Activated CD4-positive, alpha-beta T cell treated with anti-CD3 and anti-CD28 coated beads, Interleukin-2, amount 50 U/mL, for 24 hours (primary cell): ENCODE measurements at places on chromosomes 12 and 14.
A peak's percentile ranks its signal among the peaks of the same experiment; 100 is the strongest.

DNA sequence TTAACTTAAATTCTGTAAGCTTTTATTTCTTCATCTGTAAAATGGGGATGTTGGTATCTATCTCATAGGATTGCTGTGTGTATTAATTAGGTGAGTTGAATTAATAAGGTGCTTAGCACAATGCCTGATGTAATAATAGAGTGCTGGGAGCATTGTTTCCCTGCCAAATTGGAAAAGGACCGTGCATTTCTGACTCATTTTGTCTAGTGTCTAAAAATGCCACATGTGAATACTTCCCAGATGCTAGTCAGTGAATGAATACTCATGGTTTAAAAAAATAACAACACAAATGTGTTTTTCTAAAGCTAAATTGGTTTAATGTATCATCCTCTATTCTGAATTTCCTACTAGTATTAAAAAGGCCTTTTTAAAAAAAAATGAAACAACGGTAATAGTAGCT is 45.4 kb upstream of the NEDD1 start:
- DNase-seq = no peak

- no peak for DNase-seq
Observed at GRCh38 chr12:102971227-102971626, 13.8 kb downstream of the ASCL1 start.

DNA sequence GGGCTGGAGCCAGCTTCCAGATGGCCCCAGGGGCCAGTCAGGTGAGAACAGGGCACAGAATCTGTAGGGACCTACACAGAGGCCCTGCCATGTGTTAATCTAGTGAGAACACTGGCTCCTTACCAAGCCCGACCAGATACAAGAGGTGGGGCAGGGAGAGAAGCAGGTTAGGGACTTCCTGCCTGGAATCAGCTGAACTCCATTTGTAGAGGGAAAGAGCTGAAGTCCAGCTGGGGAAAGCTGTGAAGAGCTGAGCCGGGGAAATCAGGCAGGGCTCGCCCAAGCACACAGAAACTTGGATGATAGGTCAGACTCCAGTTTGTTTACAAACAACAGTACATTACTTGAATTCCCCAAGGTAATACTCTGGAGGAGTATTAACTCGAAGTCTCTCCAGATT is 46.7 kb downstream of the PTGER2 start:
- no peak for DNase-seq

DNA sequence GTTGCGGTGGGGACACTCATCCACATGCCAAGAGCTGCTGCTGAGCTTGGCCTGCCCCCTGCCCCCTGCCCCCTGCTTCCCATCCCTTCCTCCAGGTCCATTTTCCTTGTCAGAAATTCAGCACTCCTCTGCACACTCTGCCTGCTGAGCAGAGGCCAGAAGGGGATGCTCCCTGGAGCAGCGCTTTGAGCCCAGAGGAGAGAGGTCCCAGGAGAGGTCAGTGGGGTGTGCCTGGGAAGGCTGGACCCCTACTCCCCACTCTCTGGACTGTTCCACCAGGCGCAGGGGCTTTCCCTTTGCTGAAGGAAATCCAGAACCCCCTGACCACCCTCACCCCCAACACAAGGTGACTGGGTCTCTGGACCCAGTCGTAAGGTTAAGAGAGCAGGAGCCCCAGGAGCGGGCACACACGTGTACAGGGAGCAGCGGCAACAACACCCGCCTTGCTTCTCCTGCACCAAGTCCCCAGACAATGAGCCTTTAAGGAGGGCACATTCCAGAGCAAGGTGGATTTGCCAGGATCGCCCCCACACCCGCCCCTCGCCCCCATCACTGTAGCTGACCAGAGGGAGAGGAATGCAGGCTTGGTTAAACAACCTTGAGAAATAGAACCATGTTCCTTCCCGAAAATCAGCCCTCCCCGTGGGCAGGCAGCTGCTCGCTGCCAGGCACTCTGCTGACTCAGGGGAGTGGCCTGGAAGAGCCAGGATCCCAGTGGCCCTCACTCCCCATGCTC is 30.7 kb downstream of the ISCA2 start:
- no peak for DNase-seq

- peak; percentile 86 for DNase-seq
Observed at GRCh38 chr12:109844983-109845823, 12.0 kb upstream of the TRPV4 start.

DNA sequence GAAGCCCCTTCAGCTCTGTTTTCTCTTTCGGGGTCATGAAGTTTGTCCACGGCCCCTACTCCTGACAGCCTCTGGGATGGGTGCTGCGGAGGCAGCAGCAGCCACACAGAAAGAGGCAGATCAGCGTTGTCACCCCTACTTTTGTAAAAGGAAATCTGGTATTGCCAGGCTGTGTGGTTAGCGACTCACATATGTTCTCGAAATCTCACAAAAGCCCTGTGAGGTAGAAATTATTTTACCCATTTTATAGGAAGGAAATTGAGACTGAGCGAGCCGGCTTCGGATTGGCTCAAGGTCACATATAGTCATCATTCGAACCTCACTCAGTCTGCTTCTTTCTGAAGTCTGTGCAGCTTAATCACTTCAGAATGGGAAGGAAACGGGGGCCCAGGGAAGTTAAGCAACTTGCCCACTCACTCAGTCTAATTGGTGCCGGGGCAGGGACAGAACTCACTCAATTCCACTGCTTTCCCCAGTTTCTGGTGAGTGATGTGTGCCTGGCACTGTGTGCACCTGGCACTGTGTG is 1.1 kb upstream of the CKAP4 start:
- DNase-seq = no peak

GRCh38 chr14:35632676-35633075 is 98.7 kb downstream of the INSM2 start:
- DNase-seq = no peak

DNA sequence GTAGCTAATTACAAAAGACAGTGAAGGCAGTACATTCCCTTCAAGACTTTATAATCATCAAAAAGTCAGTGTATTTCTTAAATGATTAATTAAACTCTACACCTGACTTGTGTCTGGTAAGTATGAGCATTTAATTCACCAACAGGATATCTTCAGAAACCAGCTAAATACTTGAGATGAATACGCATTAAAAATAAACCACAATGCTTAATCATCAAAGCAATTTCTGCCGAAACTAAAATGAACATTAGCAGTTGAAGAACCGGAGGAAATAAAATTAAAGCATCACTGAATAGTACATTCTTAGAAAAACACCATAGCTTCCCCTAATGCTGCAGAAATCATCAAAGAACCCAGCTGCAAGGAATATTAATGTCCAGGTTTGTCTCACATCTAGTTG is 32.7 kb downstream of the SLC25A21 start:
- DNase-seq = no peak

DNA sequence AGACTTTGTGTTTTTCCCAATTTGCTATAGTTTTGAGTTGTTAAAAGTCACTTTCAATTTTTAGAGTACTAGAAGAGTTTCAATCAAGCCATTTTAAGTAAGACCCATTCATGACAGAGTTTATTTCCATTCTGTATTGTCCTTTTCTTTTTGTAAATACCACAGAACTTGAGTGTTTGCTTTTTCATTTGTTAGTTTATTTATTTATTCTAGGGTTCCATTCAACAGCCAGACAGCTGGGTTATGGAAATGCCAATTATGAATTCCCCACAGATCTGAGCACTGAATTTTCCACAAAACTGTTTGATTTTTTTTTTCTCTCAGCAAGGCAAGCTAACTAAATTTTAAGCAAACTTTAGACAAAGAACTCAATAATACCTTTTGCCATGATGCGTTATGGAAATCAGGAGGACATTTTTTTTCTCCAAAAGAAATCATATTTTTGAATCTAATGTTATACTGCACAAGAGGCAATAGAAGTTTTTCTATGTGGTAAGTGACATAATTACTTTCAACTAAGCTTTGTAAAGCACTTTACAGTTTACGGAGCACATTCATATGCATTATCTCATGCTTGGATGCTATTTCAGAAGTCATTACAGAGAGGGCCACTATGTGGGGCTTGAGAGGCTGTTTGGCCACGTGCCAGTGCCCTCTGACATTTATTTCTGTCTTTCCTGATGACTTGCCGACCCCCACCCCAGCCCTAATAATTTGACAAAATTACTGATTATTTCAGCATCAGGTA is 181.5 kb downstream of the VRK1 start:
- DNase-seq = no peak

GRCh38 chr12:13079440-13079906 is 24.0 kb downstream of the GSG1 start:
- DNase-seq = no peak

DNA sequence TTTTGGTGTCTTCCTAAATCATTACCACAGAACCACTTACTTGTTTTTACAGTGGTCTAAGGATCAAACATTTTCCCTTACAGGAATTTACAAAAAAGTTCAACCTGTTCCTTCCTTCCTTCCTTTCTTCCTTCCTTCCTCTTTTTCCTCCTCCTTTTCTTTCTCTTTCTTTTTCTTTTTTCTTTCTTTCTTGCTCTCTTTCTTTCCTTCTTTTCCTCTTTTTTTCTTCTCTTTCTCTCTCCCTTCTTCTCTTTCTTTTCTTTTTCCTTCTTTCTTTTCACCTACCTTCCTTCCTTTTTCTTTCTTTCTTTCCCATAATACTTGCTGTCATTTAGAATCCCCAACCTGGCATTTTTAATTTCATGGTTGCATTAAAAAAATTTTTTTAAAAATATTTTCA is 59.2 kb upstream of the PPP4R3A start:
- DNase-seq = no peak

GRCh38 chr12:43159506-43159905 is 392.5 kb downstream of the ADAMTS20 start:
- DNase-seq = no peak

- DNase-seq = no peak
Observed at GRCh38 chr12:40551466-40551865, 140.8 kb upstream of the CNTN1 start.

DNA sequence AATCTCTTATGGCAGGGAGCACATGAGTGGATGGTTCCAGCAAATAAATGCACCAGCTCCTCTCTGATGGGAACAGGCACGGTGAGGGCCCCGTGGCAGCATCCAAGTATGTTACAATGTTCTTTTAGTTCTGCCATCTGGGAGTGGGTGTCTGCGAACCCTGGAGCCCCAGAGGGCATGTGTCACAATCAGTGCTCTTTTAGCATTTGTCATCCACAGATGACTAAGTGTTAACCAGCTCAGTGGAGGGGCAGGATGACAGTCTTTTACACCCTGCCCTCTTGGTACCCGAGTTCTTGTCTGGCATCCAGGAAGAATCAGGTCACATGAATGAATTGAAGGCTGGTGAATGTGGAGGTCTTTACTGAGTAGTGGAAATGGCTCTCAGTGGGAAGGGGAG is 560.4 kb upstream of the FLRT2 start:
- DNase-seq = no peak

GRCh38 chr14:97283005-97283403 is 485.8 kb downstream of the VRK1 start:
- no peak for DNase-seq

GRCh38 chr12:80829767-80830166 is 108.0 kb downstream of the LIN7A start:
- no peak for DNase-seq

DNA sequence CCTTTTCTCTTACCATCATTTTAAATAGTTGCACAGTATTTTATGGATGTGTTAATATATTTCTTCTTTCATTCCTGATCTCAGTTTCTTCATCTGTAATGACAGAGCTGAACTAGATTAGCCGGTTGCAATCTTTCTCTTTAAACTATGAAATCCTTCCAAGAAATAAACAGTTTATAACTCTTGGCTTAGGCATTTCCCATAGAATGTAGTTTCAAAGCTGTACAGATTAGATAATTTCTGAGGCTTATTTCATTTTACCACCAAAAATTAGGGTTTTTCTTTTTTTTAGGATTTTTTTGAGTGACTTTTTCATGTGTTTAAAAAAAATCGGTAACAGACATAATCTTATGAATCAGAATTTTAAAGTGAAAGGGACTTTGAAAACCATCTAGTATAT is 144.0 kb downstream of the RAD51B start:
- DNase-seq = no peak

- no peak for DNase-seq
Observed at GRCh38 chr14:54261283-54261682, 135.5 kb upstream of the CDKN3 start.

GRCh38 chr12:4190366-4191063 is 83.0 kb upstream of the CCND2 start:
- DNase-seq = no peak

GRCh38 chr14:68811171-68811570 is 18.3 kb upstream of the ZFP36L1 start:
- DNase-seq = no peak

DNA sequence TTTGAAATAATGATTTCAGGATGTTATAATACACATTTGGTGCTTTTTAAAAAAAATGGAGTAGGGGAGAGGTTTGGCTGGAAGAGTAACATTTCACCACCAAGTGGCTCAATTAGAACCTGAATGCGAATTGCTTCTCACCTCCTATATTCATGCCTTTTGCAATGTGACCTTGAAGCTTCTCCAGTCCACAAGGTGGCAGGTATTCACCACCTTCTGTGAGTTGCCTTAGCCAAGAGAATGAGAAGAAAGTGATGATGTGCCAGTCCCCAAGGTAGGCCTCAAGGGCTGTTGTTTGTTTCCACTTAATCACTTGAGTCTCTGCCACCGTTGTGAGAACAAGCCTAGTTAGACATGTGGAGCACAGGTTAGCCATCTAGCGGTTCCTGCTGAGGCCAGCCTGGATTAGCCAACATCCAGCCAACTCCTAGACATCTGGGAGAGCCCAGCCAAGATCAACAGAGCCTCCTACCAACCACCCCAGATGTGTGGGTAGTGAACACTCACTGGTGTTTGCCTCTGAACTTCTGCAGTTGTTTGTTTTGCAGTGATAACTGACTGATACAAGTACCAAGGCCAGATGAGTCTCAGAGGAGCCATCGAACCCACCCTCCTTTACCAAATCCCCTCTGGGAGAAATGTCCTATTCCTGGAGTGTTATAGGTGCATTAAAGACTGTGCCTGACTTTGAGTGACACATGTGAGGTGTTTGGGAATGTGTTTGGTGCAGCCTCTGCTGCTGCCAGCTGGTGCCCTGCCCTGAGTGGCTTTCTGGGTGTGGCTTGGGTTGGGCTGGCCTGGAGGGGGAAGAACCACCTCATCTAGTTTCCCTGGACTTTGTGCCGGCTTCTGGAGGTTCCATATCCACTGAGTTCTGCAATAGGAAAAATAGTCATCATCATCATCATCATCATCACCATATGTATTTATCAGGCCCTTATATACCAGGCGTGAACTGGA is 132.5 kb upstream of the RFLNA start:
- DNase-seq = no peak

DNA sequence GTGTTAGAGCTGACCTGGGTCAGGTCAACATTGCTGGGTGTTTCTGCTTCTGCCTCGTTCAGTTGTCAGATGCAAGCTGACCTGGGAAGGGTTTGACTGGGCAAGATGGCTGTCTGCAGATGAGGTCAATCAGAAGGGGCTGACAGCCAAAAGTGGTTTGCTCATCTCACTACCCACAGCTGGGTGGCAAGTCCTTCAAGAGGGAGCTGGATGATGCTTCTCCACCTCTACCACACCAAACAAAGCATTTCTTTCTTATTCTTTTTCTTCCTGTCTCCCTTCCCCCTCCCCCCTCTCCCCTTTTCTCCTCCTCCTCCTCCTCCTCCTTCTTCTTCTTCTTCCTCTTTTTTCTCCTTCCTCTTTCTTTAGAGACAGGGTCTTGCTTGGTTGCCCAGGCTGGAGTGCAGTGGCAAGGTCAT is 268.2 kb upstream of the PLEKHG7 start:
- DNase-seq = no peak
